ENCODE measurements at places on chromosomes 2 and 18. TPM values are rescaled to one million over a fixed set of nuclear protein-coding genes. Genes with fewer than 3 reads are reported as not detected.

GRCh38 chr2:88620015-88620414 lies 7.2 kb downstream of the EIF2AK3 start:
- no peak overlapping the region for H3K4me3 ChIP-seq
- no peak overlapping the region for H3K27ac ChIP-seq
- H3K27me3 ChIP-seq = no peaks in the 10 kb centered on the region
- no peak for DNase-seq

IGFBP5 gene
- total RNA-seq = 449 TPM

CAPN14 gene
- total RNA-seq = not detected

CDK5R2 gene
- not detected for total RNA-seq

Measured in sigmoid colon (tissue), 7 donors.